AML-193 (cell line): ENCODE measurements at places on chromosomes 7 and 10.

DNA sequence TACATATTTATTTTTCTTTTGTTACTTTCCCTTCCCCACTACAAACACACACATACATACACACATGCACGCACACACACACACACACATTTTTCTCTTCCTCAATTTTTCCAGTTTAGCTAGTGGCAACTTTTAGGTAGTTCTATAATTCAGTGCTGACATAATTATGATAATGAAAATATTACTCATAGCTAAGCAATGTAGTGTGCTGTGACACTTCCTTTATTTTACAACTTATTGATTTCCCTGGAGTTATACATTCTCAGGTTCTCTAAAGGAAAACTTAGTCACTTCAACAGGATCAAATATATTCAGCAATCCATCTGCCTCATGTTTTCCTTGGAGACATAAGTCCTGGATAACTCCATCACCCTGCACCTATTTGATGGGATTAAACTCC, 151.6 kb downstream of the CACNA2D1 start:
- DNase-seq, result no peak

DNA sequence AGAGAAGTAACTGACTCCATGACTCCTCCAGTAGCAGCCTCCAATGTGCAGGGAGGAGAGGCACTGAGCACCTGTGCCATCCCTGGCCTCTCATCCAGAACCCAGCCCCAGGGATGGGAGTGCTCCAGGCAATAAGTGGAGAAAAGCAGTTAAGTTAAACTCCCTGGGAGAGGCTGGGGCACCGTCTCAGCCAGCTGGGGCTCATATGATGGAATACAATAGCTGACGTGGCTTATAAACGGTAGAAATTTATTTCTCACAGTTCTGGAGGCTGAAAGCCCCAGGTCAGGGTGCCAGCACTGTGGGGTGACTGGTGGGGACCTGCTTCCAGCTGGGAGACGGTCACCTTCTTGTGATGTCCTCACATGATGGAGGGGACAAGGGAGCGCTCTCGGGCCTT, 94.7 kb downstream of the RAMP3 start:
- DNase-seq, result no peak

GRCh38 chr10:44801383-44802327, 109.5 kb upstream of the TMEM72 start:
- no peak for DNase-seq

GRCh38 chr10:22429146-22429545, 83.8 kb downstream of the SPAG6 start:
- no peak for DNase-seq

- no peak for DNase-seq
Observed at GRCh38 chr10:71039551-71039950, 151.2 kb upstream of the PCBD1 start.

- no peak for DNase-seq
Observed at GRCh38 chr7:44889086-44889781, 3.9 kb upstream of the PURB start.
